CD4-positive, alpha-beta T cell treated with Interleukin-6 at 100 ng/mL for 8 hours (primary cell): ENCODE measurements at places on chromosomes 3 and 15.

DNA sequence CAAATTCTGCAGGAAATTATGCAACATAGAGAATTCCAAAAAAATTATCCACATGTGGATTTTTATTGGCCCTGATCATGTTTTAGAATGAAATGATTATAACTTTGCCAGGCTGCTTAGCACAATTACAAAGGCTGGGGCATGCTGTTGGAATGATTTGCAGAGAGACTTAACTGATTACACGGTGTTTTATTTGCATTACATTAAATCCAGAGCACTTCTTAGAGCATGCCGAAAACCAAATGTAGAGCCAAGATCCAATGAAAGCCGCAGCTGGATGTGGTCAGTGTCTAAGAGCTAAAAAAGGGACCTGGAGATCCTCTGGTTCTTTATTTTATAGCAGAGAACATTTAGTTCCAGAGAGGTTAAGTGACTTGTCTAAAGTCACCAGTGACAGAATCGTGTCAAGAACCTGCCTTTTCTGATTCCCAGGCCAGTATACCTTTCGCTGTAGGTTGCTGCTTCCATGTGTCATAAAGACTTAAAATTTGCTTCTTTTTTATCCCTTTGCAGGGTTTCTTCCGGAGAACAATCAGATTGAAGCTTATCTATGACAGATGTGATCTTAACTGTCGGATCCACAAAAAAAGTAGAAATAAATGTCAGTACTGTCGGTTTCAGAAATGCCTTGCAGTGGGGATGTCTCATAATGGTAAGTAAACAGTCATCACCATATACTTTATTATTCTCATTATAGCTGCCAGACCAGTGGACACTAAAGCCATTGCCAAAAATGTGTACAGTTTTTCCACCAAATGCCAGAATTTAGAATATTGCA, 92.0 kb upstream of the TSEN2 start:
- DNase-seq = no peak

GRCh38 chr15:36777926-36778325, 198.5 kb downstream of the CDIN1 start:
- no peak for DNase-seq

DNA sequence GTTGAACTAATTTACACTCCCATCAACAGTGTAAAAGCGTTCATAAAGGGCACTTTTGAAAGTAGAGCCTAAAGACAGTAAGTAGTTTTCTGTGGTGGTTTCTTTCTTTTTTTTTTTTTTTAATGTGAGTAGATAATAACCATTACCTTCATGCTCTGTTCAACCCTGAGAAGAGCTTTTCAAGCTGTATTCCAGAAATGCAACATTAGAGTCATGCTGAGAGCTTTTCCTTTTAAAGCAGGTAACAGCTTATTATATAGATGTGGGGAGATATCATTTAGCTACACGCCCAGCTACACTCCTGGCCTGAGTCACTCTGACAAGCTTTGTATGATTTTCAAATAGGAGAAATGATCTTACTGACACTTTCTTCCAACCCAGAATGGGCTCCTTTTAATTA, 96.2 kb upstream of the ARHGEF26 start:
- DNase-seq = no peak

DNA sequence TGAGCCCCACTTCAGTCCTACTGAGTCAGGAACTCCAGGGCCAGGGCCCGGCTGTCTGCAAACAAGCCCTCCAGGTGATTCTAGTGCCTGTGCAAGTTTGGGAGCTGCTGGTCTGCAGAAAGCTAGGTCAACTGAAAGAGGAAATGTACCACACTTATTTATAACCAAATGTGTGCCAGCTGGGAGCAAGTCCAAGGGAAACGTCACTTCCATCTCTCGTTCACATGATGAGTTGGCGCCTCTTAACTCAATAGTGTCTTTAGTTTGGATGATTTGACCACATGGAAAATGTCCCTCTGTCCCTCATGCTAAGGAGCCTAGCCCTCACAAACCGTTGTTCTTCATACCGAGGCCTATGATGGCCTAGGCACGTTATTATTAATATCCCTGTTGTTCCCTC, 43.2 kb downstream of the GOLGA8S start:
- no peak for DNase-seq

DNA sequence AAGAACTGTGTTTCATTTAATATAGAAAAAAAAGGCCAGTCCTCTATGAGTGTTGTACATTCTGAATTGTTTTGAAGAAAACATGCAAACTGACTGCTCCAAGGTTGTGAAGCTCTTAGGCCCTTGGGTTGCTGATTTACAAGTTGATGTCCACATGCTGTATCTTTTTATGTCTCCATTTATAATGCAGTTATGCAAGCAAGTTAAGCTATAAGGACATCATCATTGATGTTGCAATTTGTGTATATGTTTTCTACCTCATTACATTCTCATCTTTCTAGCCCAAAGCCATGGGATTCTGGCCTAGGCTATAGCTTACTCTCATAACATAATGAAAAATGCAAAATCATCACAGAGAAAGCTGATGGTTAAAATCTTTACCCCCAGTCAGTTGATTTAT, 245.7 kb upstream of the AGTR1 start:
- no peak for DNase-seq

- DNase-seq = no peak
These were observed 440.2 kb downstream of the LPP start for GRCh38 chr3:188594139-188594538.

DNA sequence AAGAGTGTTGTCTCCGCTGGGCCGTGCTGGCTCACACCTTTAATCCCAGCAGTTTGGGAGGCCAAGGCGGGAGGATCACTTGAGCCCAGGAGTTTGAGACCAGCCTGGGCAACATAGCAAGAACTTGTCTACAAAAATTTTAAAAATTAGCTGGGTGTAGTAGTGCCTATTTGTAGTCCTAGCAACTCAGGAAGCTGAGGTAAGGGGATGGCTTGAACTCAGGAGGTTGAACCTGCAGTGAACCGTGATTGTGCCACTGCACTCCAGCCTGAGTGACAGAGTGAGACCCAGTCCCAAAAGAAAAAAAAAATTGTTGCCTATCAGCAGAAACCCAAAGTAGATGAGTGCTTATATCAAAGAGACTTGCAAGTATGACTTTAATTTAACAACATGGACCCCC, 12.7 kb upstream of the AKAP13 start:
- peak; percentile 9 for DNase-seq

DNA sequence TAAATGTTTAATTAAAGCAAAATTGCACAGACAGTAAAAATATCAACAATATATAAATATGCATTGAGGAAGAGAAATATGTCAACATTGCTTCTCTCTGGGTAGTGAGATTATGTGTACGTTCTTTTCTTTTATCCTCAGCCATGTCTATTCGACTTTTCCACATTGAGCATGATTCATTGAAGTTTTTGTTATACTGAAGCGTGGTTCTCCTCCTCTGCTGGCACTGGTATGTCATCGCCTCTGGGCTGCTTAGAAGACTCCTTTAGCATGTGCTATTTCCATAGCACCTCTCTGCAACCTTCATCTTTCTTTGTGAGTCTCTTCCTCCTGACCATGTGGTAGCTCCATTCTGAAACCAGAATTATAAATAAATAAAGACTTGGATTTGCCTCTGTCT, 65.8 kb upstream of the AKAP13 start:
- no peak for DNase-seq

DNA sequence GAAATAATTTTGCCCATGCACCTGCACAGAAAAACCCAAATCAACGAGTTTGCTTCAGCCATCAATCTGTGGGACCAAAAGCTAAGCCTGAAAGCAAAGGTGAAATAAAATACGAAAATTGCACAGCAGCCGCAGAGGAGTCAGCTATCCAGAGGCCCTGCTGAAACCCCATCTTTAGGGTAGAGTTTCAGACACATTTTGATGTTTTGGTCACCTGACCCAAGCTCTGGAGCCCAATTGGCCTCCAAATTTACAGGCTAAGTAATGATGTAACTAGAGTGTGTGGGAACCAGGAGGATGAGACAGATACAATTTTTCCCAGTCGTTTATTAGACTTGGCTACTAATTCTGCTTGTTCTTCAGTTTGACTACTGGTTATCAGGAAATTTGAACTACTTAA, 308.6 kb upstream of the ATP11B start:
- no peak for DNase-seq

DNA sequence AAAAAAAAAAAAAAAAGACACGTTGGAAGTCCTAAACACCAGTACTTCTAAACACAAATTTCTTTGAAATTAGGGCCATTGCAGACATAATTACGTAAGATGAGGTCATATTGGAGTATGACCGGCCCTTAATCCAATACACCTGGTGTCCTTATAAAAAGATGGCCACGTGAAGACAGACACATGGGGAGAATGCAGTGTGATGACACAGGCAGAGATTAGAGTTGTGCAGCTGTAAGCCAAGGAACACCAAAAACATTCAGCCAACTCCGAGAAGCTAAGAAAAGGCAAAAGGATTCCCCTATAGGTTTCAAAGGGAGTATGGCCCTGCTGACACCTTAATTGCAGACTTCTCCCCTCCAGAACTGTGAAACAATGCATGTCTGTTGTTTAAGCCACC, 379.0 kb upstream of the PDZRN3 start:
- DNase-seq = no peak

- DNase-seq = peak; percentile 82
These were observed at the start of gene CFAP91 for GRCh38 chr3:119702530-119703527. Gene CFAP91 (plus strand): TSS chr3:119703022. CDS start chr3:119703099, 77 bp downstream.

DNA sequence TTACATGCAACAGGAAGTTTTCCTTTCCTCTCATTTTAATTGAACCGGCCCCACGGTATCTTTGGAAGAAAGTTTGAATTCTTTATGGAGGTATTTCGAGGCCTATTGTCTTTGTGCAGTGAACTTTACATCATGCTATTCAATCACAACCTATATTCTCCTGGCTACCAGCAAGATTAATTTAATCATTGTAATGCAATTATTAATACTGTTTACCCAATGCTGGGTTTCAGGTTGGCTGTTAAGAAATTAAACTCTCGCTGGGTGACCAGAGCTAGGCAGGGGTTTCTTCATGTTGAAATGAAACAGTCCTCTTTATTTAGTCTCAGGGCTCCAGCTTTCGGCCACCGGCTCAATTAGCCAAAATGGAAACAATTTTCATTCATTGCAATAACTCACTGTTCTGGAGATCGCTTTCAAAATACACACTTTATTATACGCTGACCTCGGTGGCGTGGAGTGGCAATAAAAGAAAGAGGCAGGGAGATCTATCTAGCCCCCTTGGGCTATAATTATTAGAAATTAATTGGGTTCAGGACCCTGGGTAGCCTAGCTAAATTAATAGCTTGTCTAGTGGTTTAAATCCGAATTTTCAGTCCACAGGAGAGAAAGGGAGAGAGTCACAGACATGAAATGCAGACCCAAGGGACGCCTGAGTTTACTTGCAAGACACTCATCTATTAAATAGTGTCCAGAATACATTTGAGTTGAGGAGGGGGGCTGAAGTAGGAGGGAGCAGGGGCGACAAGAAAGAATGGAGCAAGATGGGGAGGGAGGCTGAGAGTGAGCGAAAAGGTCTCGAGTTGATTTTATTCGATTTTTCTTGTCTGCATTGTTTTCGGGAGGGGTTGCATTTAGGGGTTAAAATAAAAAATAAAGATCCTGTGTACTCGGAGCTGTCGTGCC, 3.9 kb upstream of the MECOM start:
- no peak for DNase-seq

GRCh38 chr15:72168808-72169190, 28.8 kb downstream of the GRAMD2A start:
- no peak for DNase-seq

GRCh38 chr3:133856316-133856715, 39.4 kb downstream of the RAB6B start:
- no peak for DNase-seq

- no peak for DNase-seq
These were observed 243.0 kb downstream of the KBTBD8 start for GRCh38 chr3:67241084-67241483.

- DNase-seq = no peak
These were observed 96.1 kb upstream of the CTNNB1 start for GRCh38 chr3:41103200-41103599.

GRCh38 chr15:45442507-45443135, 64.3 kb upstream of the GATM start:
- DNase-seq = no peak

- no peak for DNase-seq
These were observed 13.8 kb downstream of the SPRED1 start for GRCh38 chr15:38266247-38266986.

- no peak for DNase-seq
These were observed 721 bp downstream of the ADAMTS7 start for GRCh38 chr15:78810362-78811123.

- DNase-seq = no peak
These were observed 85.9 kb downstream of the FEZF2 start for GRCh38 chr3:62287392-62287927.

- peak; percentile 62 for DNase-seq
These were observed 21.6 kb downstream of the SPTSSB start for GRCh38 chr3:161349529-161350312.

- DNase-seq = no peak
These were observed 630 bp downstream of the ATP6V1A start for GRCh38 chr3:113747283-113748046.

DNA sequence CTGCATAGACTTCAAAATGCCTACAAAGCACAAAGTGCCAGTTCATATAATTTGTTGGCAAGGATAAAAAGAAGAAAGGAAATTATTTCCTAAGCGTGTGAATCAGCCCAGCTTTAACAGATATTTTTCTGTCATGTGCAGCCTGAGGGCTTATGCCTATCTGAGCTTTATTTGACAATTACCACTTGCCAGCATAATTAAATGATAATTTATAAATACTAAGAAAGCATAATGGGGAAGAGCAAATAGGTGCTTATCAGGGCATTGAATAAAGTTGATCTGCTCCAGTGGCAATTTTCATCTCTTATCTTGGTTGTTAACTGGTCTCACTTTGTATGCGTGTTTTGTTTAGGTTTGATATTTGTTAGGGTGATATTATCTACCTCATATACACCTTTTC, 313.4 kb upstream of the DNAJC19 start:
- DNase-seq = no peak

- no peak for DNase-seq
These were observed 62.1 kb upstream of the RNU6-1 start for GRCh38 chr15:67901922-67902321.

DNA sequence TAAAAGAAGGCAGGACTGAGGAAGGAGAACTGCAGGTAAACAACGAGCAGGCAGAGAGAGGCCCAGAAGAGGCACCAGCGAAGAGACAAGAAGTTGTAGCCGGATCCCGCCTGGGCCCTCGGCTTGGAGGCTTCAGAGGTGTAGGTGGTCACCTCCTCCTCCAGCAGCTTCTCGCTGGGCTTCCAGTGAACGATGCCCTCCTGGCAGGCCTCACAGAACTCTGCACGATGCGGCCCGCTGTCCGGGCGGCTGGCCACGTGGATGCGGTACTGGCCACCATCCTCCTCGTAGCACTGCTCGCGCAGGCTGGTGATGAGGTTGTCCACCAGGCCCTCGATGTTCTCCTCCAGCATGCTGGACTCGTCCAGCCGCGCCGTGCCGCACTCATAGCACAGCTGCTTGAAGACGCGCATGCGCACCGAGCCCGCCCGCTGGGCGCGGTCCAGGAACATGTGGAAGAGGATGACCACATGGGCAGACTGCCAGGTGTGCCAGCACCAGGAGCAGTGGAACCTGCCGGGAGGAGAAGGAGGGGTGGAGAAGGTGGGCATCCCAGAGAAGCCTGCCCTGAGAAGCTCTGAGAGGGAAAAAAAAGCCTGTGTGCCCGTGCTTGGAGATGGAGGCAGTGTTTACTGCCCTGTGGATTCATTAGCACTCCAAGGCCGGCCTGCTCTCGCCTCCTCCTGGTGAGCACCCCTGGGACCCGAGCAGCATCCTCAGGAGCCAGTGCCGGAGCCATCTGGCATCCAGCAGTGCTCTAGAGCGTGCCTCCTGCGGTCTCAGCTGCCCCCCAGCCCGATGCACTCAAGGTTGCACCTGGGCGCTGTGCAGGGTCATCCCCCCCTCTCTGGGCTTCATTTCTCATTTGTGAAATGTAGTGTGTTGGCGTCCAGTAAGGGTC, 3.6 kb downstream of the RTP2 start:
- no peak for DNase-seq
